ENCODE measurements at places on chromosomes 1 and 21.

DNA sequence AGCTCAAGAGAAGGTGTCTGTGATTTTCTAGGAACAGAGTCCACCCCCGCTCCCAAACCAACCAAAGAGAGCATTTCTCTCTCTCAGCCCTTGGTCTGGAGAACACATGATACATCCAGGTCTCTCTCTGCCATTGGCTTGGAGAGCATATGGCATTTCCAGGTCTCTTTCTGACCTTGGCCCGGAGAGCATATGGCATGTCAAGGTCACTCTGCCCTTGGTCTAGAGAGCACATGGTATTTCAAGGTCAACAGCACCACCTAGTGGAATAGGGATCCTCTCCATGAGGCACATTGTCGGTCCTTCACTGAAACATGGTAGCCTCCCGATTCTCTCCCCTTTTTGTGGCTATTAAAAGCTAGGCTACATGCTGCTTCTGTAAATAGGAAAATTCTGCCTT lies 437.7 kb upstream of the OLFM3 start:
- DNase-seq, result no peak

DNA sequence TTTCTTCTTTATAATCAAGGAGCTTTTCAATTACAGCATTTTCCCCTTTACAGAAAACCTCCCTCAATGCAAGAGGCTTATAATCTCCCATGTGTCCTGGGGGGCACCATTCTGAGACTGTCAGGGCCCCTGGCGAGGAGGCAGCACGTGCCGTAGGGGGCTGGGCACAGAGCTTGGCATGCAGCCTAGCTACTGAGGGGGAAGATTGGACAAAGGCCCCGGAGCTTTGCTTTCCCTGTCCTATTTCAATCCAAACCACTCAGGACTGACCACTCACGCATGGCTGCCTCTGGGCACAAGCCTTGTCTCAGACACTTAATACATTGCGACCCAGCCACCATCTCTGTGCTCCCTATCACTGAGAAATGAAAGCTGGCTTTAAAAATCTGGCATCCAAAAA lies 2.8 kb upstream of the RAP1GAP start:
- no peak for DNase-seq

DNA sequence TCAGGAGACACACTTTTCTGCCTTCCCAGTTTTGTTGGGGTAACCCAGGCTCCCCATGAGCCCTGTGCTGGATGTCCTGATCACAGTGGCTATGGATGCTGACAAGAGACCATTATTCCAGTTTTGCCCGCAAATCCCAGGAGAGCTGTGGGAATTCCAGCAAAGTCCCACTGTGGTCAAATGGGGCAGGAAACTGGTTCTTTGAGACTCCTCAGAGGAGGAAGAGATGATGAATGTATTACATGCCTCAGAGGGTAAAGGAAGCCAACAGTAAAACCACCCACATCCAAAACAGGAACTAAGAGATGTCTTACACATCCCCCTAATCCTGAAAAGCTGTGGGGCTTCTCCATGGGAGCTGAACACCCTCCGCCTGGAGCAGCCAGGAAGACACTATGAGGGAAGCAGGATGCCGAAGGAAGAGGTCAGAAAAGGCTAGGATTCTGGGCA lies 12.8 kb upstream of the MPZL1 start:
- DNase-seq, result no peak

GRCh38 chr1:5250336-5250735 lies 595.9 kb downstream of the AJAP1 start:
- DNase-seq, result no peak

DNA sequence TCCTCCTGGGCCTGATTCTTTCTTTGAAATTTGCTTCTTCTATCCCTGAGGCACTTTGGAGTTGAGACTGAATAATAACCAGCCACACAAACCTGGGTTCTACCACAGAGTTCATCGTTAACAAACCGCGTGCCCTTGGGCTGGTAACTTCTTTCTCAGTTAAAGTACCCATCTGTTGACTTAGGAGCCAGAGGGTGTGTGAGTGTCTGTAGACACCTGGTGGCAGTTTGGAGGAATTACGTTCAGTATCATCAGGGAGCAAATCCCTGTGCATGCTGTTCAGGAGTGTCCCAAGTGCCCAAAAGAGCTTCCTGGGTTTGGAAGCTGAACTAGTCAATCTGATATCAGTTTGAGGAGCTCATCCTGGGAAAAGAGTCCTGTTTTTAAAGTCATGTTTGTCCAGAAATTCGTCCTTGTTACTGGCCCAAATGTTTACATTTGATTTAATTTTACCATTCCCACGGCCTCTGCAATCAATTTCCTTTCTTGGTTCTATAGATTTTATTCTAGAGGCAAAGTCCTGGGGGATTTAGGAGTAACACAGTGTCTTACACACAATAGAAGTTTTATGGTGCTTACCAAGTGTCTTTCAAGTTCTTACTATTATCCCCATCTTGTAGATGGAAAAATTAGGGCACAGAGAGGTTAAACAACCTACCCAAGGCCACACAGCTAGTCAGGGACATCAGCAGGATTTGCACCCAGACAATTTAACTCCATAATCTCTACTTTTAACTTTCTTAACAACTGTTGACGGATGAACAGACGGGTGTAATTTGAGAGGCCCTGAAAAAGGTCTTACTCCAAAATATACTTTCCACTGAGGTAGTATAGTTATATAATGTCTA lies 26.7 kb upstream of the RPTN start:
- peak; percentile 12 for DNase-seq

- no peak for DNase-seq
These were observed 130.5 kb downstream of the PSMG1 start for GRCh38 chr21:39052718-39053117.

DNA sequence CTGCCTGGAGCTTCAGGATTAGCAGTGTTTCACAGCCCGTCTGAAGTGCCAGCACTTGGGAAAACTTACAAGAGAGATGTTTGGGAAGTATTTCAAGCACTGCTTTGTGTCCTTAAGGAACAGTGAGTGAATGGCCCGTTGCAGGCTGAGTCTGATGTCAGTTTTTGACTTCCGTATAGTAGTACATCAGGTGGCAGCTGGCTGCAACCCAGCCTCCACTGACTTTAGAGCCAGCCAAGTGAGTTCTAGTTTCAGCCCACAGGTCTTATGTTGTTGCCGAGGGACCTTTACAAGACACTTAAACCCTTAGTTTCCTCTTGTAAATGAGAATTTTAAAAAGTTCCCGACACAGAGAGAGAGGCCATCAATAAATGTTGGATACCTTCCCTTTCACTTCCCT lies 35.0 kb downstream of the UCK2 start:
- no peak for DNase-seq

DNA sequence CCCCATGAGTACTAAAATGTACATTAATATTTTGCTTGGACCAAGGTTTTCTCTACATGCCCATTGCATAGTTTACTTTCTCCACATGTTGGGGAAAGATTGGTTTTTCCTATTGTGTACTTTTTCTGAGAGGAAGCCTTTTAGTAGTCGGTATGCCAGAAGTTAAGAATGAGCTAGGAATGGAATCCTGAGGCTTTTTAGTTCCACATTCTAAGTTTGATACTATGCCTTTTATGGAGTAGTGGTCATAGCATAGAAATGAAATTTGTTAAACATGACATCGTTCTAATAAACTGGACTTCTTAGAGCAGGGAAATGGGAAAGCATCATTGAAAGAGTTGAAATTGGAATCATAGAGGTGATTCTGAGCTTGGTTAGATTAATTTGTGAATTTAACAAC lies 64.3 kb downstream of the BCL9 start:
- no peak for DNase-seq

DNA sequence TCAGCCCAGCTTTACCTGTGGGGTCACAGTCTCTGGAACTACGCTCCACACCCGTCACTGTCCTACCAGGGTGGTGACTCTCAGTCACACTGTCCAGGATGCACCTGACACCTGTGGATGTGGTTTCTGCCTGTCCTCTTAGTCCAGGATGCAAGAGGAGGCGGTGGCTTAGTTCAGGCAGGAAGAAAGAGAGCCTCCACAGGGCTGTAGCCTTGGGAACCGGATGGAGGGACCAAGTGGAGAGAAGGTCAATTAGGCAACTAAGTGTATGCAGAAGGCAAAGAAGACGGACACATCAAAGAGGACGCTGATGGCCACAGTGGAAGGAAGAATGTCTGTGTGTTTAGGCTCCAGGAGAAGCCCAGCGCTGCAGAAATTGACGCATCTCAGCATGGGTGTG lies 153.9 kb upstream of the IRF2BP2 start:
- DNase-seq, result no peak

GRCh38 chr1:25039229-25039628 lies 109.2 kb upstream of the RUNX3 start:
- no peak for DNase-seq

DNA sequence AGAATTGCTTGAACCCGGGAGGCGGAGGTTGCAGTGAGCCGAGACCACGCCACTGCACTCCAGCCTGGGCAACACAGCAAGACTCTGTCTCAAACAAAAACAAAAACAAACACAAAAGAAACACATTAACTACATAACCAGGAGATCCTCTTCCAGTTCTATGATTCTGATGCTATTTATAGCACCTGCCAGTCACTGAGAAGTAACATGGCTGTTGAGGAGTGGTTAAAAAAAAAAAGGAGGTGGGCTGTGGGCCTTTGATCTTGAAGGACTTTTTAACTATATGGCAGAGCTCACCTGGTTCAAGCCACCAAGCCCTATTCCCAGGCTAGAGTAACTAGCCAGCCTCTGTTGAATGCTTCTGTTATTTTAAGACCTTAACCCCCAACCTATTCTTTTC lies 148.8 kb downstream of the ZBTB18 start:
- no peak for DNase-seq

DNA sequence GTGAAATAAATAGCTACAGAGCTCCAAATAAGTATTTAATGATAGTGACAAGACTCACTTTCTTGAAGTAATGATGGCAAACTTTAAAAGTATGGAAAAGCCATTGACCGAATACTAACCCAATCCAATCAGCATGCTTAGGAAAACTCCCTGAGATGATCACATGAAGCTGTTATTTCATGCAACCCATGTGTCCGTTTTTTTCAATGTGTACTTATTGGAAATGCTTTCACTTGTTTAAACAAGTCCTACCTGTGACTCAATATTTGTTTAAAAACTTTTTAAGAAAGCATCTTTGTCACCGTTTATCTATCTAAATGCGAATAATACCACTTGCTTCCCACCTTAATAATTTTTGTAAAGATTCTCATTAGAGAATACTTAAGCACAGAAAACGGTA lies 185.8 kb downstream of the NRIP1 start:
- DNase-seq, result no peak

GRCh38 chr21:36718951-36719501 lies 20.1 kb downstream of the SIM2 start:
- DNase-seq, result no peak

- DNase-seq, result no peak
These were observed 36.3 kb upstream of the PAXBP1 start for GRCh38 chr21:32807717-32808380.
